ENCODE measurements at places on chromosomes 7 and 10.

- DNase-seq = no peak
Observed at GRCh38 chr10:89342206-89342958, 14.6 kb downstream of the IFIT3 start.

- DNase-seq = no peak
Observed at GRCh38 chr10:69287181-69287580, 8.9 kb downstream of the HK1 start.

GRCh38 chr7:27172315-27172774 is 1.8 kb downstream of the HOXA10 start:
- DNase-seq = no peak

DNA sequence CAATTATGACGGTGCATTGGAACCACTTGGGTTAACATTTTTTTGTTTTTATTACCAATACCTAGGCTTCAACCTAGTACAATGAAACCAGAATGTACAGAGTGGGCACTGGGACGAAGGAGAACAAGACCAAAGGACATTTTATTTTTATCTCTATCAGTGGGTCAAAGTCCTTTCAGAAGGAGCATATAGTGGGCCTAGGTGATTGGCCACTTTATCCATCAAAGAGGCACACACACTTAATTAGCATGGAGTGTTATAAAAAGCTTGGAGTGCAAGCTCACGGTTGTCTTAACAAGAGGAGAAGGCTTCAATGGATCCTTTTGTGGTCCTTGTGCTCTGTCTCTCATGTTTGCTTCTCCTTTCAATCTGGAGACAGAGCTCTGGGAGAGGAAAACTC is at the start of gene CYP2C19:
CYP2C19 (plus strand) TSS at position 289 of the 400 bp plus-strand sequence; CDS start at position 314, 25 bp downstream.
- no peak for DNase-seq

DNA sequence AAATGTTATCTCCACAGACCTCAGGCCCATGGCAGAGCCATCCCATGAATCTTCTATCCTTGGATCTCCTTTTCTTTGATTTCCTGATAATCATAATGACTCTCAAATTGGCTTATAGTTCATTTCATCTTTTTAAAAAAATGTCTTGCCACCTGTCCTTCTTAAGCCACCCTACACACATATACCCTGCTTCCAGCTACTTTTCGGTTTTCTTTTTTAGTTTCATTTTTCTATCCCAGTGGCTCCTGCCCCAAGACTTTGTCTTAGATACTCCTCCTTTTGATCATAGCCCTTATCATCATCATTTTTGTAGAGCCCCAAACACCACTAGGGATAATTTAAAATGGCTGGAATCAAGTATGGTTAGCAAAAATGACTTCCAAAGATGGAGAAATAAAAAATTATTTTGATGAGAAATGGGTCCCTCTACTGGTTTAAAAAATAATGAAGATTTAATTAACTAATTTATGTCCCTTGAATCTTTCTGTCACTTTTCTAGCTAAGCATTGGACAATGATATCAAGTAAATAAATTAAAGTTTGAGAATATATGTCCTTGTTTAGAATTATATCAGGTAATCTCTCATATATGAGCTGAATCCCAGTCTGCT is 277.3 kb upstream of the SEMA3D start:
- DNase-seq = no peak

- DNase-seq = no peak
Observed at GRCh38 chr10:68619595-68619994, 59.5 kb downstream of the TET1 start.

GRCh38 chr10:90872648-90873020 is 860 bp downstream of the RPP30 start:
- no peak for DNase-seq

DNA sequence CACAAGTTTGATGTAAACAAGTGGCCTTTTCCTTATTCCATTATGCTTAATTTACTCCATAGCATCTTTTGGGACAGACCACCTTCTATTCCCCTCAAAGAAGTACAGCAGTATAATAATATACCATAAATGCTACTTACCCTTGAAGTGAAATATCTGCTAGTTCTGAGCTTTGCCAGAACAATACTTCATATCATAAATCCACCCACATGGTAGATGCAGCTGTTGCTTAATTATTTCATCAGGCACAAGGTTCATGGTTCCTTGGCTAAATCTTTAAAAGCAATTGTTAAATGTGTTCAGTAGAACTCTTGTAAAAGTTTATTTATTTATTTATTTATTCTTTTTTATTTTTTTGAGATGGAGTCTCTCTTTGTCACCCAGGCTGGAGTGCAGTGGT is 32.9 kb downstream of the CSTF2T start:
- no peak for DNase-seq

GRCh38 chr10:113665806-113666354 is 2.0 kb upstream of the NRAP start:
- no peak for DNase-seq

DNA sequence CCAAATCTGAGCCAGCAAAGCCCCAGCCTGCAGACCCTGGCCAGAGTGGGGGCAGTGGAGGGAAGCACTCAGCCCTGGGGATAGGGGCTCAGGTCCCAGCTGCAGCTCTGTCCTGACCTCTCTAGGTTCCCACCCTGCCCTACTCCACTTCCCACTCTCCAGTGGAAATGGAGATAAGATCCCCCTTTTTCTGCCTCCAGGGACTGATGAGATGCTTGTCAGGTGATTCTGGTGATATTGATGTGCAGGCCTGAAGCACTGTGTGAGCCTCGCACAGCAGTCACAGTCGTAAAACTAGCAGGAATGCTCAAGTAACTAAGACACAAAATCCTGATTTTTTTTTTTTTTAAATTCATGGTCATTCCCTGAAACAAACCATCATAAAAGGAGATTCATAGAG is 55.0 kb upstream of the BTBD16 start:
- no peak for DNase-seq

DNA sequence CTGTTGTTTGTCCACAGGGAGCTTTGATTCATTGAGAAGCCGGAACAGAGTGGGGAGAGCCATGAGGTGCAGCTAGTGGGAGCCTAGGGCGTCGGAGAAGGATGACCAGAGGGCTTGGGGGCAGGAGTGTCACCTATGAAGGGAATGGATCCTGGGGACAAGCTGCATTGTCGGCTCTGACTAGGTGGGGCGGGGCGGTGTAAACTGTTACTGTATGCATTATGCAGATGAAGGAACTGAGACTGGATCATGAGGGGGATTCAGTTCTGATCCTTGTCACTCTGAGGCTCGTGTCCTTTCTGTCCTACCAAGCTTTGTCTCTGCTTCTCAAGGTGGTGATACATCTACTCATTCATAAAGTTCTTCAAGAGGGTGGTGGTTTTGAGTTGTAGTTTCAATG is 39.9 kb upstream of the MMD2 start:
- DNase-seq = no peak
